ENCODE measurements at places on chromosomes 6 and 20. TPM values are rescaled to one million over a fixed set of nuclear protein-coding genes. Genes with fewer than 3 reads are reported as not detected.

Gene EPPIN
- total RNA-seq = not detected

Gene GABRR1
- total RNA-seq = 0.41 TPM

Gene ZNF391
- 6.2 TPM for total RNA-seq

Gene SCUBE3
- total RNA-seq = 1.3 TPM

Gene LINC00237
- total RNA-seq = not detected

Gene TDRD6
- 1.4 TPM for total RNA-seq

Gene ADTRP
- total RNA-seq = not detected

Gene SYNDIG1
- total RNA-seq = 8.6 TPM

Gene CEP250
- 37.1 TPM for total RNA-seq

Gene GPX5
- not detected for total RNA-seq

Gene TAB2
- total RNA-seq = 50.2 TPM

Gene TRIM40
- not detected for total RNA-seq

Gene INSM1
- total RNA-seq = not detected

Gene SAMD10
- 2.6 TPM for total RNA-seq

Gene BCL2L1
- 37.2 TPM for total RNA-seq

Gene GABRR2
- 1.2 TPM for total RNA-seq

Gene KIAA0408
- 33.1 TPM for total RNA-seq

Gene MUCL3
- not detected for total RNA-seq

Gene RCAN2
- total RNA-seq = 10.8 TPM

Gene ENPP4
- total RNA-seq = 44.0 TPM

Gene SLC12A5
- total RNA-seq = 0.21 TPM

Gene MAS1L
- not detected for total RNA-seq

Gene PNLDC1
- 0.82 TPM for total RNA-seq

Gene TIAM2
- total RNA-seq = 32.2 TPM

Gene NFKBIL1
- 11.4 TPM for total RNA-seq

Gene DEFB132
- total RNA-seq = not detected

Gene LIME1
- 6.8 TPM for total RNA-seq
